ENCODE measurements at places on chromosomes 13 and 19.

- no peak for DNase-seq
Measured at GRCh38 chr13:74866101-74866500, 615.9 kb downstream of the TBC1D4 start.

- no peak for DNase-seq
Measured at GRCh38 chr13:110329798-110330461, 22.8 kb downstream of the COL4A2 start.

DNA sequence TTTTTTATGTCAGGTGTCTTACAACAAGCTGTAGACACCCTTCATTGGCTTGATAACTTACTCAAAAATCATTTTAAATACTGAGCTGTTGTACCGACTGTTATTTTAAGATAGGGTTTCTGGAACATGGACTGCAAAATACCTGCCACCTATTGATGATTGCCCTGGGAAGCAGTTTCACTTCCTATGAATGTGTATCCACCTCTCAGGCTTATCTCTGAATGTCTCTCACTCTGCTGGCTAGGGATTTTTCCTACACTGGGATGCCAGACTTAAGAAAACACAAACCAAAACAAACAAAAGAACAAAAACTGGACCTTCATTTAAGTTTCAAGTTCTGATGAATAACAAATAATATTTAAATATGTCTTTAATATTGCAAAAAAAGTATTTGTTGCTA is 663.7 kb downstream of the EFNB2 start:
- DNase-seq: no peak

DNA sequence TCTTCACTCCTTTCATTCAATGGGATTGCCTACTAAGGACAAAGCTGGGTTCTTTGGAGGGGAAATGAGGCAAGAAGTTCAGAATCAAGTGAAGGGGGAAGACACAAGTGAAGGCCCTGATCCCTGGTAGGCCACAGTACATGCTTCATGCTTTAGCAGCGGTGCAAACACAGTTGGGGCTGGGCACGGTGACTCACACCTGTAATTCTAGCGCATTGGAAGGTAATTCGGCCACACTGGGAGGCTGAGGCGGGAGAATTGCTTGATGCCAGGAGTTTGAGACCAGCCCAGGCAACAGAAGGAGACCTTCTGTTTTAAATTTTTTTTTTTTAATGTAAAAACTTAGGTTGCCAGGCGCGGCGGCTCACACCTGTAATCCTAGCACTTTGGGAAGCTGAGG is 23.4 kb upstream of the GATAD2A start:
- DNase-seq: no peak

DNA sequence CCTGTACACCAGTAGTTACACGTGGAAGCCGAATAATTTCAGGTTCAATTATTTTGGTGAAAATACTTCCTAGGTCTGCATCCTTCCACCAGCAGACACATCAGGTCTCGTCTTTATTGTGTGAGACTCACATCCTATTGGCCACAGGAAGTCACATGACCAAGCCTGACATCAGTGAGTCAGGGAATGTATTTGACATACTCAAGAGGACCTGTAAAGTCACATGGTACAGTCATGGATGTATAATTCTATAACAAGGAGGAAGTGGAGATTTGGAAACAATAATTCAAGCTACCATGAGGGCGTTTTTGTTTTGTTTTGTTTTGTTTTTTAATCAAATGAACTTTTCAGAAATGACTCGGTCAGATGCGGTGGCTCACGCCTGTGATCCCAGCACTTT is 9.3 kb upstream of the HIF3A start:
- no peak for DNase-seq

DNA sequence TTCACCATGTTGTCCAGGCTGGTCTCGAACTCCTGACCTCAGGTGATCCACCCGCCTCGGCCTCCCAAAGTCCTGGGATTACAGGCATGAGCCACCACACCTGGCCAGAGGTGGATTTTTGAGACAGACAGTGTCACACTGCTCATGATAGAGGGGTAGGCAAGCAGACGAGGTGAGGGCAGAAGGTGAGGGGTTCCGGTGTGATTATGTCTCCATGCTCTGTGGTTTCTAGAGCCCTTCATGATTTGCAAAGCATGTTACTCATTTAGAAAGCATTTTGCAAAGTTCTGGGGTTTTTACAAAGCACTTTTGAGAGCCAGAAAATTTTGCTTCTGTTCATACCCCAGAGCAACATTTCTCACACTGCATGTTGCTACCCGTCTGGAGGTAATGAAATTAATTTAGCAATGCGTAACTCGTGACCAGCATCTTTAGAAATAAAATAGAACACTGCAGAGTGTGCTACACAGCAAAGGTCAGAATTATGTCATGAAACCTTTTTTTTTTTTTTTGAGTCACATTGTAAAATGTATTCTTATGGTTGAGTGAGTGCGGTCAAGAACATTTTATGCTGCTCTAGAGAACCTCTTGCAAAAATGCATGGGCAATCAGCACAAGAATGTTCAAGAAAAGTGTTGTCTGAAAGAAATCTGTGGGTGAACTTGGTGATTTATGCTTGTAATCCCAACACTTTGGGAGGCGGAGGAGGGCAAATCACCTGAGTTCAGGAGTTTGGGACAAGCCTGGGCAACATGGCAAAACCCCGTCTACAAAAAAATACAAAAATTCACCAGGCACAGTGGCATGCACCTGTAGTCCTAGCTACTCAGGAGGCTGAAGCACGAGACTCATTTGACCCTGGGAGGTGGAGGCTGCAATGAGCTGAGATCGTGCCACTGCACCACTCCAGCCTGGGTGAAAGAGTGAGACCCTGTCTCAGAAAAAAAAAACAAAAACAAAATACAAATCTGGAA is 58.0 kb downstream of the MAP4K1 start:
- DNase-seq: no peak

- DNase-seq: no peak
Measured at GRCh38 chr13:31035185-31035965, 102.9 kb downstream of the TEX26 start.

DNA sequence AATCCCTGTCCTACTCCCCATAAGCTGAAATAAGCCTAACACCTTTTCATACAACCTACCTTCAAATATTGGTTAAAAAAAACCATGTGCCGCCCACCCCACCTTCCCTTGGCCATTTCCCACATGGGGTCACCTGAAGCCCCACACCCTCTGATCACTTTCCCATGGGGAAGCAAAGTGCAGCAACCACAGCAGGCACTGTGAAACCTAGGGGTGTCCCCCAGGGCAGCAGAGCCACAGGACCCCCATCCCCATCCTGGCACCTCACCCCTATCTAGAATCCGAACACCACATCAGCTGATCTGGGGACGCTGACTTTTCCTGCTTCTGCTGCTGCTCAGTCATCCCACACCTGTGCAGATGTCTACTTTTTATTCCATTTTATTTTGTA is 19.9 kb downstream of the CEACAM21 start:
- DNase-seq: no peak

DNA sequence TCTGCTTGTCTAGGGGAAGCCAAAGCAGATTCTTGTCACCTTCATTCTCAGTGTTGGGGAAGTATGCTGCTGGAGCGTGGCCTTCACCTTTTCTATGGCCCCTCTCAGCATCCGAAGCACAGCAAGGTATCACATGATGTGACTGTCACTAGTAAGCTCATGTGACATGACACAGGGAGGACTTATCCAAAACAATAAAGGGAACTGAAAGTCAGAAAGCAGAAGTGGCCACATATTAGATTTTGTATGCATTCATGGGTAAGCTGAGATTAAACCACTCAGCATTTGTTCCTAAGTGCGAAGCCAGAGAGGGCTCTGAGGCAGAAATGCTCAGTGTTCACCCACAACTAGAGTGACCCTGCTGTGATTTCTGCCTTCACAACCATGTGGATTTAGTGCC is 72.8 kb upstream of the PCDH8 start:
- peak; percentile 30 for DNase-seq
